ENCODE measurements at places on chromosomes 3 and 15.

DNA sequence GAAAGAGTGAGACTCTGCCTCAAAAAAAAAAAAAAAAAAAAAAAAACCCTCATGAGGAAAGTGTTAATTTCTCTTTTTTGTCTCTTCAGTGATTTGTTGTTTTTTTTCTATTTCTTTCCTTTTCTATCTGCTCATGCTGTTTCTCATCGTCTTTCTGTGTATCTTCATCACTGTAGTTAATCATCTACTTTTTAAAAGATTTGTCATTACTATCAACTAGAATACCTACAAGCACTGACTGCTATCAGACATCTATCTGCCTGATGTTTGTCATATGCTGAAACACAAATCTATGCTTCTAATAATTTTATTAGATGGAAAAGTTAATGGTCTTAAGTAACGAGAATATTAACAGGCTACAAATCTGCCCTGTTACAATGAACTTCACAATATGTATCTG, 26.8 kb downstream of the CCDC14 start:
- DNase-seq = no peak

GRCh38 chr15:42453826-42454225, 37.1 kb downstream of the ZNF106 start:
- no peak for DNase-seq

DNA sequence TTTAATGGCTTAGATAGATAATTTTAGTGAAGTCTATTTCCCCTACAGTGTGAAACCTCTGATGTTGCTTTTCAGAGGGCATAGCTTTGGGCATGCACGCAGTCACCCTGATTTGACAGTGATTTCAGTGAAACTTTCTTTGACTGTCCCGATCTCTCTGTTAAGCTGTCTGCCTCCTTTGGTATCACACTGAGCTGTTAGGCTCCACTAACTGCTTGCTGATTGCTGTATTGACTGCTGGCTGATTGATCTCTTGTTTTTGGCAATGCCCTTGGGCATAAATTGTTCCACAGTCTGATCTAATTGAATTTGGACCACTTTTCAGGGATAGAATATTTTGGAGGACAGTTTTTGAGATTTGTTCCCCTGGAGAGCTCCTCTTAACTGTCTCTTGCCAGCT, 68.5 kb upstream of the CCDC54 start:
- no peak for DNase-seq

DNA sequence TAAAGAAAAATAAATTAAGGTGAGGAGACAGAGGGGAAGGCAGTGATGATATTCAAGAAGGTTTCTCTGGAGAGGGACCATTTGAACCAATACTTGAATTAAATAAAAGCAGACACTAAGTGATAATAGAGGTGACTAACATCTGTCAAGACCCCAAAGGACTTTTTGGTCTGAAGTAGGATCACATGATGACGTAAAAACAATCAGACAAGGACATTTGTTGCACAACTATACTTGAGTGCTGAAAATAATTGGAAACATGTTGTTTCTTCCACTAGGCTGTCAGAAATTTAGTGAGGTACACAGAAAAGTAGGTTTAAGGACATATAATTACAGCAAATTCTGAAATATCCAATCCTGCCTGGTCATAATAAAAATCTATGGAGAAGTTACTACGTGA, 179.5 kb downstream of the WNT5A start:
- DNase-seq = no peak

DNA sequence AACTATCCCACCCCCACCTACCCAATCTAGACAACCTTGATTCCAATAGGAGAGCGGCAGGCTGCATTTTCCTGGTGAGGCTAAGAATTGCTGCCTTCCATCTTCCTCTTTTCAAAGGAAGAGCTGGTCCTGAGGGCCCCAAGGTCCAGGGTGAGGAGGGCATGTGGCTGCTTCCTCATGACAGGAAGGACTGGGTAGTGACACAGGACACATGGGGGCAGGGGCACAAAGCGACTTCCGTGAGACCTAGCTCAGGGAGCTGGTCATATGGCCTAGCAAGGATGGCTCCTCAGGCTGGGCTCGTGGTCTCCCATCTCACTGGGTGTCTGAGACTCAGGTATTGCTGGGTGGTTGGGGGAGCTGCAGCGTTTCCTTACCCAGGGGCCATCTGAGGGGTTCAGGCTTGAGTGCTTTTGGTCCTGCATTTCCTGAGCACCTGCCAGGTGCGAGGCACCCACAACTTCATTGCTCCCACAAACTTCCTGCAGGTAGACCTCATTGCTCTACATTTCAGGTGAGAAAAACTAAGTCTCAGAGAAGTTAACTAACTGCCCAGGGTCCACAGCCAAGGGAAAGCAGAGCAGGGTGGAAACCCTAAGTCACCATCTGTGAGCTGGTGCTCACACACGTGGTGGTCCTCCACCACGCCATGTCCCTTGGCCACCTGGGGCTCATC, 160.0 kb upstream of the TLE3 start:
- no peak for DNase-seq

- DNase-seq = peak; percentile 65
Measured at GRCh38 chr3:25663869-25664811, 567 bp downstream of the TOP2B start.

DNA sequence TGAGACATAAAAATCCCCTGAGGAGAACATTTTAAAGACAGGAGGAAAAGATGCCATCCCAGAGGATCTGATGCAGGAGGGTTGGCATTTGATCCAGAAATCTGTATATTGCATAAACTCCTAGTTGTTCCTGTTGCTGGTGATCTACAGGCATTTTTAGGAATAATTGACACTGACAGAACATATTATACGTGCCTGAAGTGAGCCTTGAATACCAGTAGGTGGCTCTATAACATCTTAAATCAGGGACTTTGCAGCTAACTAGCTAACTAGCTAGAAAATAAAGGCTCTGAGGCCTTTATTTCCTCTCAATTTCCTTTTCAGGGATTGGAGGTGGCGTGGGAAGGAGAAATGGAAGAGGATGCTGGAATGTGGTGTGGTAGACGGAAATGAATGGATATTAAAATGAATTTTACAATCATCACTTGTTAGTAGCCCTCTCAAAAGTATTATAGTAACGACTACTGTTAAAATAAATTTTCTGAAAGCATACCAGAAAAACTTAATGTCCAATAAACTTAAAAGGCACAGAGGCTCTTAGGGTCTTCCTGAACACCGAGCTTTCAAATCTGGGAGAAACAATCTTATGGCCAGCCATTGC, 73.8 kb upstream of the ZBED2 start:
- peak; percentile 59 for DNase-seq

DNA sequence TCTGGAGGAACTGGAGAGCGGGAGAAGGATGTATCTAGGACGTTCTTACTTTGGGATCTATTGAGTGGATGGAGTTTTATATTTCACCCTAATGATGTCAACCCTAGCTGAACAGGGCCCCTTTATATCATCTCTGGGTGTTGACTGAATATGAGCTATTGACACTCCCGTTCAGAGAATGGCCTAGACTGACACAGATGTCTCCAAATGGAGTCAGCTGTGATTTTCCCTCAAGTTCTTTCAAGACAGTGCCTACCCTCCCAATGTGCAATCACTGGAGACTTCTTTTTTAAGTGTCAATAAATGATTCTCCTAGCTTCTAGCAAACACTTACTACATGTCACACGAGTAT, 63.8 kb downstream of the FRMD4B start:
- no peak for DNase-seq

- no peak for DNase-seq
Measured at GRCh38 chr15:85010386-85011159, 28.9 kb downstream of the PDE8A start.

- no peak for DNase-seq
Measured at GRCh38 chr3:58962040-58962651, 87.7 kb downstream of the CFAP20DC start.

- peak; percentile 88 for DNase-seq
Measured at GRCh38 chr15:99424978-99425656, 140.7 kb upstream of the MEF2A start.

- DNase-seq = no peak
Measured at GRCh38 chr15:77633913-77634265, 1.2 kb upstream of the LINGO1 start.

DNA sequence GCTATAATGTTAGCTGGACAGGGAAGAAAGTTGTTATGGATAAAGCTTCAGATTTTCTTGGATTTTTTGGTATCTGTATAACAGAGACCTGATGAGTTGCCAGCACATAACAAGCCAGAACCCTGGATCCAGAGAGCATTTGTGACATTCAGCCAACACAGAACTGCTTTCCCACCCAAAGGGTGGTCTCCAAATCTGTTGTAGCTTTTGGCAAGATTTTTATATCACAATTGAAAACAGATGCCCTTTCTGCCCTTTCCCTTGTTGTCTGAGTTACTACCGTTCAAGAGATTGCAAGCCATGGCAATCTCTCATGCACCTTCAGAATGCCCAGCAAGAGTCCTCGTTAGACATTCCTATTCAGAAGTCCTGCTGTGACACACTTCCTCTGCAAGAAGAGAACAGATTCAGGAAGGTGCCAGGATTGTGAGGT, 107.6 kb upstream of the FGF7 start:
- no peak for DNase-seq

DNA sequence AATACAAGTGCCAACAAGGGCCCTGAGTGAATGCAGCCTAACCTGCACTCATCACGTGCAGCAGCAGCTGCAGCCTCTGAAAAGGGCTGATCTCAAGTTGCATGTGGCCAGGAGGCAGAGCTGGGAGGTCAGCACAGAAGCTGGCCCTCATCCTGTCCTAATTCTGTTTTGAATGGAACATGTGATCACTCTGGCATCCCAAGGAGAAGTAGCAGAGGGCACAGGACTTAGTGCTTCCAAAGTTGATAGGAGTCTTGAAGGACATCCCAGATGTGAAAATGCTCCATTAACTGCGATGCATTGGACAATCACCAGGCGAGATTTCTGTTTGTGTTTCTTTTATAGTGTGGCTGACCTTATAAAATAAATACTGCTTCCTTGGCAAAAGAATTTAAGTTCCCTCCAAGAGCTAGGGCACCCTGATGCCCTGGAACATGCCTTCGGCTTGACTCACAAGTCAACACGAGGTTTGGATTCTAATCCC, 31.6 kb upstream of the STAG1 start:
- no peak for DNase-seq

- DNase-seq = no peak
Measured at GRCh38 chr3:112303764-112304325, 9.8 kb upstream of the SLC9C1 start.

GRCh38 chr3:15217841-15218267, 11.8 kb downstream of the CAPN7 start:
- no peak for DNase-seq

DNA sequence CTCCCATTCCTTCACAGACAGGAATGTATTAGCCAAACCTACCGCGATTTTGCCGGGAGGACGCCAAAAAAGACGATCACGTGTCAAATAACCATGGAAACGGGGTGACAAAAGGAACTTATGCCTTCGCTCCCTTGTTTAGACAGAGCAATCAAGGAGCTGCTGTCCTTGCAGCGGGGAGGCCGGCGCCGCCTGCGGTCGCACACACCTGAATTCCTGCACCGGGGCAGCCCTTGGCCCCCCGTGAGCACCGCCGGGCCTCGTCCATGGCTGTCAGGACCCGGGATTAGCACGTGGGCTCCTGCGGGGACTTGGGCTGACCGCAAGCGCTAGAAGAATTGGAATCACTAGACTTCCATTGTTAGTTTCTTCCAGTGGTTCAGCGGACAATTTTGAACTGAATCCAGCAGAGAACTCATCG, 193.1 kb downstream of the SHQ1 start:
- DNase-seq = no peak

- no peak for DNase-seq
Measured at GRCh38 chr3:61780016-61780415, 218.6 kb downstream of the PTPRG start.

GRCh38 chr3:142033292-142033691, 116.1 kb downstream of the TFDP2 start:
- DNase-seq = no peak

DNA sequence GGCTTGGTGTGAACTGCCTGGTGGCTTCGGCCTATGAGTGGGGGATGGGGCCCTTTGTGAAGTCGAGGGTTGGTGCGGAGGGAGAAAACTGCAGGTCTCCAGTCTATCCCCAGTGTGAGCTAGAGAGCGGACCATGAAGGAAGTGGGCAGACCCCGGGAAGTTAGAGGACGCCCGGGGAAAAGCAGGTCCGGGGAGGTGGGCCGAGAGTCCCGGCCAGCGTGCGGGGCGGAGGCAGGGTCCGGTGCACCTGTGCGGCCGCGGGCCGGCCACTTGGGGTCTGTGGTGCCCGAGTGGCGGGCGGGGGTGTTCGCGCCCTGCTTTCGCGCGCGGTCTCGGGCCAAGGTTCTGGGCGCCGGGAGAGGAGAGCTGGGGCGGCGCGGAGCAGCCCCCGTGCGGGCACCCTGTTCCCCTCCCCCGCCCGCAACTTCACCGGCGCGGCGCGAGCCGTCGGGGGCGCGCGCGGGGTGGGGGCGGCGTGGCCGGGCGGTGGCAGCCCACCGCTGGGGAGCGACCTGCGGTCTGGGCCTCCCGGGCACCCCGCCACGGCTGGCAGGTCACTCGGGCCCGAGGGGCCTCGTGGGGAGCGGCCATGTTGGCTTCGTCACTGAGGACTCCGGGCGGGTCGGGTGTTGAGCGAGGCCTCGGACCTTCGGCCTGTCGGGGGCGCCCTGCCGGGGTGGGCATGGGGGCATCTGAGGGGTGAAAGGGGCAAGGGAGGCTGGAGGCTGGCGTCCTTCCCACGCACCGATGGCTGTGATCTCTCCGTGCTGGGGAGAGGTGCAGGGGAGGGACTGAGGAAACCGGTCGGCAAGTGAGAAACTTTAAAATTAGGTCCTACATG, 4.8 kb downstream of the UBE2E1 start:
- DNase-seq = peak; percentile 58

DNA sequence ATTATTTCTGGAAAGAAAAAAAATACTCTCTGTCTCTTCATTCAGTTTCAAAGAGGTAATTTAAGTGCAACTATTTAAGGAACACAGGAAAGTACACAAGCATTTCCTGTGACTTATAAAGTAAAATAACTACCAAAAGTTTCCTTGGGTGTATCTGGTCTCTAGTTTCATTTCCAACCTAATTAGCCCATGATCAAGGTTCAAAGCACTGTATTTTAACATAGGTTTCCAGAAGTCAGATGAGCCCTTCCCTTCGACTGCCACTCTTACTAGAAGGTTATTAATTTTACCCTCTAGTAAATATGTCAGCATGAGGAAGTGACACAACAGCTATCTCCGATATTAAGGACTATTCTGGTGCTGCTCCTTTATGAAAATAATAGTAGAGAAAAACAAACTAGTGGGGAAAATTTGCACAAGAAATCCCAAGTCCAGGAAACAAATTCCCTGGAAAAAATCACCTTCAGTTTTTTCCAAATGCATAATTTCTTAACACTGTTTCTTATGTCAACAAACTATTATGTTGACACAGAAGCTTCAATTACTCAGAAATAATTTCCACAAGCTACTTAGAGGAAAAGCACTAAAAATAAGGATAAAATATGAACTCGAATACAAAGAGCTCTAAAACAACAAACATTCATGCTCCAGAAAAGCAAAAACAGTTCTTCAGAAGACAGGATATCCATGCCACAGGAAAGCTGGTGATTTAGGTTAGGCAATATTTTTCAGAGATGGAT, 35.3 kb downstream of the CCPG1 start:
- DNase-seq = no peak

GRCh38 chr3:100009276-100010086, 104.8 kb downstream of the FILIP1L start:
- no peak for DNase-seq

- DNase-seq = no peak
Measured at GRCh38 chr15:100020189-100020588, 287.0 kb upstream of the LYSMD4 start.
